Activated T-cell treated with anti-CD3 and anti-CD28 coated beads, Interleukin-2, amount 50 U/mL, for 72 hours (primary cell): ENCODE measurements at places on chromosomes 1 and 21.

GRCh38 chr1:168881656-168882260, 152.8 kb upstream of the DPT start:
- peaks cover 11% of the 10 kb centered on the region for H3K27me3 ChIP-seq
- no peaks in the 10 kb centered on the region for H3K36me3 ChIP-seq
- H3K4me3 ChIP-seq = no peak overlapping the region
- H3K27ac ChIP-seq = no peak overlapping the region

DNA sequence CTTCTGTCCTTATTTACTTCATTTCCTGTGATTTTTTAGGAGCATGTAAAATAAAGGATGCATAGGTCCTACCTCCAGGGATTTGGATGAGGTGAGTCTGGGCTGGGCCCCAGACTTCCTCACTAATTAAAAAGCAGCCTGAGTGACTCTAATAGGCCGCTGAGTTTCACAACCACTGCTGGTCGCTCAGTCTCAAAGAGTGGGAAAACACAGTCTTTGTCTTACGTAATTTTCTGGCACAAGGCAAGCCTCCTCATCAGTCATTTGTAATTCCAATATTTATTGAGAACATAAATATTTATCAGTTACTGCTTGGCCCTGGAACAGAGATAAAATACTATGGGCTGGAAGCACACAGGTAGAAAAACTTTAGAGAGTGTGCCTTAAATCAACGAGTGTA, 195.4 kb upstream of the RUNX1 start:
- DNase-seq = no peak
- no peak overlapping the region for H3K4me3 ChIP-seq
- H3K27me3 ChIP-seq = peaks cover 18% of the 10 kb centered on the region

GRCh38 chr1:81894867-81895266, 94.1 kb downstream of the ADGRL2 start:
- DNase-seq = no peak
- no peaks in the 10 kb centered on the region for H3K4me1 ChIP-seq
- H3K36me3 ChIP-seq = no peaks in the 10 kb centered on the region
- no peaks in the 10 kb centered on the region for H3K27me3 ChIP-seq

DNA sequence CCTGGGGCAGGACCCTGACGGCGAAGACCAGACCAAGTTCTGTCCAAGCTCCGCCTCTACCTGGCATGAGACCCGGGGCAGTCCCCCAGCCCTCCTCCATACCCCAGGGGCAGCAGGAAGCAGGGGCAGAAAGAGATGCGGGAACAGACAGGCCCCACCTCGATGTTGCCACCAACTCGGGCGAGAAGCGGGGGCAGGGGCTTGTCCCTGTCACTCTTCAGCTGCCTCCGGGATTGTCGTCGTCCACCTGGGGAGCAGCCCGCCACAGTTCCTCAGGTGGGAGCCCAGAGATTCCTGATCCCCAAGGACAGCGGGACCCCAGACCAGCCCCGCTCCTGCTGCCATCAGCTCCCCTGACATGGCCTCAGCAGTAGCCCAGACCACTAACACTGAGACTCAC, 54.8 kb downstream of the CHD5 start:
- DNase-seq = no peak
- peaks cover 6% of the 10 kb centered on the region for H3K27me3 ChIP-seq
- no peaks in the 10 kb centered on the region for H3K36me3 ChIP-seq

DNA sequence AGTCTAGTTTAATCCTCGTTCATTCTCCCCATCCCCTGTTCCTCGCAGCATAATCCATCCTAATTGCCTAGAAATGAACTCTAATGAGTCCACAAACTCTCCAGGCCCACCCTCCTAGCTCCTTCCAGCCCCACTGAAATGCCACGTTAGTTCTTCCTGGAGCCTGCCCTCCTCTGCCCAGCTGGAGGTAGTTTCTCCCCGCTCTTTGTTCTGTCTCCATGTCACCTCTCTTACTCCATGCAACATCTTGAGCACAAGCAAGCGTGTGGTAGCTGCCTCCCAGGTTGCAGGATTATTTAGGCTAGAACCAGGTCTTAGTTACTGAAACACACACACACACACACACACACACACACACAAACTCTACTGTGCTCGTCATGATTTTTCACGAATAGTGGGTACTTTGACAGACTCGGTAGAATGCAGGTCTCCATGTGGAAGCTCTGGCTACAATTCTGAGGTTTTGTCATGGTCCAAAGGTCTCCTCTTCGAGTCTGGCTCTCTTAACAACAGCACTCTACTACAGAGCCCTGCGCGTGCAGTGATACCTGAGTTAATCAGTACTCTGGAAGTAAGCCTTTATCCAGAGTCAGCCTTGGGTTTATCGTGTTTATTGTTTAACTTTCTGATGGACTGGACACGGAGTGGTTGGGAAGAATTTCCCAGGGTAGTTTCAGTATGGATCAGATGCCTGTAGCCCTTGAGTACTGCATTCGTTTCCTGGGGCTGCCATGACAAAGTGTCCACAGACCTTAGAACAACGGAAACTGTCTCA, 27.5 kb downstream of the HUNK start:
- H3K36me3 ChIP-seq = no peaks in the 10 kb centered on the region
- no peak overlapping the region for H3K27ac ChIP-seq
- peaks cover 11% of the 10 kb centered on the region for H3K4me1 ChIP-seq
- DNase-seq = no peak
- peaks cover 2% of the 10 kb centered on the region for H3K27me3 ChIP-seq

DNA sequence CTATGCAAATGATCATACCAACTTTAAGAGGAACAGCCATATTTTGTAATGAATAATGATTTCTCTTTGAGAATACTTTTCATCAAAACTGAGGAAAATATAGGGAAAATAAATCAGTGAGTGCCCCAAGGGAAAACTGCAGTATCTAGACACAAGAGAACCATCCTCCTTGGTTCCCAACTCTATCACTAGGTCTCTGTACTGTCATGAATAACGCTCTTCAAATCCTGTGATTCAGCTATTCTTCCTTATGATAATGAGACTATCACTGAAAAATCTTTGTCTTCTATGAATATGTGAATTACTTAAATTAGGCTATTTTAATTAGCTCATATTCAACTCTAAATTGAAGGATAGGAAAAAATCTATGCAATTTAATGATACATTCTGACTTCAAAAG, 2.3 kb downstream of the OR2L5 start:
- H3K36me3 ChIP-seq = peaks cover 3% of the 10 kb centered on the region
- no peak overlapping the region for H3K4me3 ChIP-seq
- H3K27ac ChIP-seq = no peak overlapping the region
- no peaks in the 10 kb centered on the region for H3K27me3 ChIP-seq

- H3K27ac ChIP-seq = no peak overlapping the region
- DNase-seq = no peak
- no peak overlapping the region for H3K4me3 ChIP-seq
- peaks cover 6% of the 10 kb centered on the region for H3K4me1 ChIP-seq
These were observed 23.8 kb upstream of the LYPD8 start for GRCh38 chr1:248779350-248779749.

GRCh38 chr1:90800012-90800717, 83.1 kb upstream of the BARHL2 start:
- no peak overlapping the region for H3K27ac ChIP-seq
- no peak overlapping the region for H3K4me3 ChIP-seq
- H3K4me1 ChIP-seq = no peaks in the 10 kb centered on the region

DNA sequence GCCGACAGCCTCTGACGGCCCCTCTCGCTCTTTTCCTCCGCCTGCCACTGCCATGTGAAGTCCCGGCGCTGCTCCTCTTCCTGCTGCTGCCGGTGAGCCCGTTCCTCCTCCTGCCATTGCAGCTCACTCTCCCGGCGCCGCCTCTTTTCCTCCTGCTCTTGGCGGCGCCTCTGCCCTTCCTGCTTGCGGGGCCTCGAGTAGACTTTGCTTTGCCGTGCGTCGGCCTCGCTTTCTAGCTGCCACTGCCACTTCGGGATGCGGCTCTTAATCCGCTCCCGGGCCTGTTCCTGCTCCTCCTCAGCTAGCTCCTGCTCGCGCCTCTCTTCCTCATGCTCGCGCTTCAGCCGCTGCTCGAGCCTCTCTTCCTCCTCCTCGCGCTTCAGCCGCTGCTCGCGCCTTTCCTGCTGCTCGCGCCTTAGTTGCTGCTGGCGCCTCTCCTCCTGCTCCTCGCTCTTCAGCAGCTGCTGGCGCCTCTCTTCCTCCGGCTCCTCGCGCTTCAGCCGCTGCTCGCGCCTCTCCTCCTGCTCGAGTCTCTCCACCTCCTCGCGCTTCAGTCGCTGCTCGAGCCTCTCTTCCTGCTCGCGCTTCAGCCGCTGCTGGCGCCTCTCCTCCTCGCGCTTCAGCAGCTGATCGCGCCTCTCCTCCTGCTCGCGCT, 4.3 kb downstream of the TCHH start:
- H3K27me3 ChIP-seq = peaks cover 3% of the 10 kb centered on the region
- H3K36me3 ChIP-seq = peaks cover 3% of the 10 kb centered on the region
- DNase-seq = peak; percentile 41
- H3K4me1 ChIP-seq = no peaks in the 10 kb centered on the region
- H3K4me3 ChIP-seq = no peak overlapping the region

DNA sequence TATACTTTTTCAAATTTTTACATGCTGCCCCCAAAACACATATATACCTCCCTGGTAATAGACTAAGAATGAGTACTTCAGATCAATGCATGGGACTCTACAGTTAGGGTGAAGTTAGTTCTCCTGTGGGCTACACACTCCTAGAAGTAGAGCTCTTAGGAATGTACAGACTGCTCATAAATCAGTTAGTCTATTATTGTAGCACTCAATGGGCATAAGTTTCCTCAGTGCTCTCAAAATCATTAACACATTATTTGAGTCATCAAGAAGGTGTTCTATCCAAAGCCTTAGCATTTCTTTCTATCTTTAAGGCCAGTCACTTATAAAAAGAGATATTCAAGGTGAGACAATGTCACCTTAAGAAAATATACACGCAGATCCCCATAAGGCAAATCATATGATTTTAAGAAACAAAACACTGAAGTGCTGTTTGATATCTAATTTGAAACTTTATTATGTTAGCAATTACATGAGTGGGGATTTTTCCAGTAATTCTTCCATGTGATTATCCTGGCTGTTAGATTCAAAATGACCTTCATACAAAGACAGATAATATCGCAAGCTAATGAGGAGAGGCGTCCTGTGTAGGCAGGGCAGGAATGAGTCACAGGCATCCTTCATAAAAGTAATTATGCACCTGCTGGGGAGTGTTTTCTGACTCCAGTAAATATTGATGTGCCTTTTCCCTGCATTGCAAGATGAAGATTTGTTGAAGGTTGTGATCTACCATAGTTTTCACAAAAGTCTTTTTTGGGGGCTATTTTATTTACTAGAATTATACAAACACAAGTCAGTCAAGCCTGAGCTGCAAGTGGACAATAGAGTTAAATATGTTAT, 167.2 kb upstream of the ATP1B1 start:
- DNase-seq = no peak
- H3K36me3 ChIP-seq = no peaks in the 10 kb centered on the region
- no peak overlapping the region for H3K4me3 ChIP-seq

GRCh38 chr21:43892984-43893535, 28.0 kb downstream of the AGPAT3 start:
- DNase-seq = peak; percentile 10
- H3K4me1 ChIP-seq = peaks cover 61% of the 10 kb centered on the region
- H3K36me3 ChIP-seq = peaks cover 5% of the 10 kb centered on the region
- H3K27ac ChIP-seq = peak overlapping the region; percentile 40
- H3K4me3 ChIP-seq = peak overlapping the region; percentile 79

- no peak for DNase-seq
- peaks cover 27% of the 10 kb centered on the region for H3K4me1 ChIP-seq
- H3K27ac ChIP-seq = no peak overlapping the region
These were observed 48.2 kb downstream of the UBE2T start for GRCh38 chr1:202293569-202293968.

DNA sequence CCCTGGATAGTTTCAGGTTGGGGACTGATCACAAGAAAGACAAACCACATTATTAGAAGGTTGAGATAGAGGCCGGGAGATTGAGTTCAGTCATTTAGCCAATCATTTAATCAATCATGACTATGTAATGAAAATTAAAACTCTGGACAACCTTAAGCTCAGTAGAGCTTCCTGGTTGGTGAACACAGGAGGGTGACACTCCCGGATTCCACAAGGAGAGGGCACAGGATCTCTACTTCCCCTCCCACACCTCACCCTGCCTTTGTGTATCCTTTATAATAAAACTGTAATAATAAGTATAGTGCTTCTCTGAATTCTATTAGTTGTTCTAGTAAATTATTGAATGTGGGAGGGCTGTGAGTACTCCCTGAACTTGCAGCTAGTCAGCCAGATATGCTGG, 150.1 kb downstream of the PIK3R3 start:
- H3K27me3 ChIP-seq = no peaks in the 10 kb centered on the region
- no peak overlapping the region for H3K4me3 ChIP-seq
- DNase-seq = no peak

- no peak for DNase-seq
- H3K27me3 ChIP-seq = no peaks in the 10 kb centered on the region
- H3K27ac ChIP-seq = no peak overlapping the region
- H3K4me1 ChIP-seq = no peaks in the 10 kb centered on the region
- H3K36me3 ChIP-seq = no peaks in the 10 kb centered on the region
These were observed 17.0 kb upstream of the GRIK3 start for GRCh38 chr1:37051346-37051745.

- H3K27ac ChIP-seq = no peak overlapping the region
- H3K4me3 ChIP-seq = no peak overlapping the region
- no peaks in the 10 kb centered on the region for H3K27me3 ChIP-seq
- DNase-seq = no peak
- peaks cover 10% of the 10 kb centered on the region for H3K4me1 ChIP-seq
- no peaks in the 10 kb centered on the region for H3K36me3 ChIP-seq
These were observed 10.9 kb downstream of the RASSF5 start for GRCh38 chr1:206518206-206518605.

GRCh38 chr1:160408864-160409263, 8.5 kb downstream of the VANGL2 start:
- H3K4me1 ChIP-seq = no peaks in the 10 kb centered on the region
- H3K27ac ChIP-seq = no peak overlapping the region
- no peaks in the 10 kb centered on the region for H3K27me3 ChIP-seq
- H3K36me3 ChIP-seq = no peaks in the 10 kb centered on the region
- DNase-seq = no peak
- no peak overlapping the region for H3K4me3 ChIP-seq

- no peak for DNase-seq
- H3K36me3 ChIP-seq = no peaks in the 10 kb centered on the region
- peaks cover 6% of the 10 kb centered on the region for H3K4me1 ChIP-seq
- H3K4me3 ChIP-seq = peak overlapping the region; percentile 29
These were observed 37.0 kb downstream of the ZBTB8B start for GRCh38 chr1:32501865-32502264.

DNA sequence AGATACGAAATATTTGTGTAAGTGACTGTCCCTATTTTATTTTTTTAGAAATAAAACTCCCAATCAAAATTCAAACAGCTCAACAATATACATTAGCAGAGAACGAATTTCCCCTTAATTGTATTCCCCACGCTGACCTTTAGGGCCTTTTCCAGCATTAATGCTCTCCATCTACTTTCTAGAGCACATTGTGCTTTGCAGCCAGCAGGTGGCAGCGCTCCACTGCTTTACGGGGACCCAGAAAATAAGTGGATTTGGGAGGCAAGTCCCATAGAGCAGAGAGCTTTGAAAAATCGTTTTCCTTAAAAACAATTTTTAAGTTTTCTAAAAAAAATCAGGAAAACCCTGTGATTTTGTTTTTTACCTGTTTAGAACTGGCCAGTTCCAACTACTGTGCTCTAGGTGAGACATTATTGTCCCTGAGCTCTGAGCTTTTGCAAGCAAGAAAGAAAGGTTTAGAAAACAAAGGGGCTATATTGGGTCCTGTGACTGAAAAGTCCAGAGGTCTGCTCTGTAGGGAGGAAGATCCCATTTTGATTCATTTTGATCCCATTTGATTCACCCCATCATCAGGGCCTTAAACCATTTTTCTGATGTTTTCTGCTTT, 144.4 kb upstream of the ZNF644 start:
- no peak overlapping the region for H3K4me3 ChIP-seq
- H3K36me3 ChIP-seq = no peaks in the 10 kb centered on the region
- H3K4me1 ChIP-seq = no peaks in the 10 kb centered on the region
- peak; percentile 48 for DNase-seq
